Adrenal gland (tissue), 19 donors: ENCODE measurements at places on chromosomes 1 and 21. TPM values are rescaled to one million over a fixed set of nuclear protein-coding genes. Genes with fewer than 3 reads are reported as not detected.

DNA sequence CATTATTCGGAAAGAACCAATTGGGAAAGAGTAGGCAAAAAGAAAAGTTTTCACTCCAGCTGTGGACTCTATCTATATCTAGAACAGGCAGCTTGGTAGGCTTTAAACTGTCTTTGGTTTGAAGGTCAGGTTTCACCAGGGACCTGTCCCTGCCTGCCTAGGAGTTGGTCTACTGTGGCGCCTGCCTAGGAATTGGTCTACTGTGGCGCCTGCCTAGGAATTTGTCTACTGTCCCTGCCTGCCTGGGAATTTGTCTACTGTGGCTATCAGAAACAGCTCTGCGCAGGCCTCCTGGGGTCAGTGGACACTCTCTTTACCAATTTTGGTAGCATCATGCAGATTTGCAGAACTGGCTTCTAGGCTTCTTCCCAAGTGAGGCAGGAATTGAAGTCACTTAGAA is 13.8 kb downstream of the USP25 start:
- no peak overlapping the region for H3K4me3 ChIP-seq
- H3K27me3 ChIP-seq, result no peaks in the 10 kb centered on the region
- no peaks in the 10 kb centered on the region for H3K36me3 ChIP-seq
- H3K4me1 ChIP-seq, result peaks cover 10% of the 10 kb centered on the region

DNA sequence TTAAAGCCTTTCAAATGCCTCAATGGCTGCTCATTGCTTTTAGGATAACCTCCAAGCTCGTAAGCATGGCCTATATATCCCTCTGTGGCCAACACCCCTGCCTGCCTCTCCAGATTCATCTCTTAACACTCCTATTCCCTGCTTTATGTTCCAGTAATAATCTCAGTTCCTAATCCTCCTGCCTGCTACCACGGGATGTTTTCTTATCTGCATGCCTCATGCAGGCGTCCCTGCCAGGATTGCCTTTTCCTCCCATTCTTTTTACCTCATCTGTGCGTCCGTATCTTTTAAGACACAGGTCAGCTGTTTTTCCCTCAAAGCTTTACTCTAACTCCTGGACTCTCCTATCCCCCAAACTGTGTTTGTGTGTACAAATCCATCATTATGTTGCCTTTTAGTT is 36.1 kb downstream of the ZBTB40 start:
- H3K27ac ChIP-seq, result peak overlapping the region; percentile 1
- peaks cover 57% of the 10 kb centered on the region for H3K4me1 ChIP-seq
- peaks cover 10% of the 10 kb centered on the region for H3K36me3 ChIP-seq
- DNase-seq, result peak; percentile 41
- H3K27me3 ChIP-seq, result no peaks in the 10 kb centered on the region

DNA sequence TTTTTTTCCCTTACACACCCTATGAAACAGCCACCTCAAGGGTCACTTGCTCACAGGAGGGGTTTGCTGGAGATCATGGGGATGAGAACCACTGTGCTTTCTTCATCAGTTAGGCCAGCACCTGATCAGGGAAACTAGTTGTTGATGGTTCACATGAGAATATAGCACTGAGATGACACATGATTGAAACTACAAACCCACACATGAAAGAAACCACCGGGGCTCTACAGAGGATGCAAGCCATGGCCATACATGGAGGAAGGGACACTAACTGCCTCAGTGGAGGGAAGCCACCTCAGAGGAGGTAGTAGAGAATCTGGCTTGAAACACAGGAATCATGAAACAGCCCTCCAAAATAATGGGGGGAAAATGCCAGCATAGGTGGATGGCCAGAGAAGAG is 63.2 kb downstream of the PRKAB2 start:
- DNase-seq, result no peak
- no peak overlapping the region for H3K4me3 ChIP-seq
- H3K27me3 ChIP-seq, result peaks cover 5% of the 10 kb centered on the region
- H3K27ac ChIP-seq, result no peak overlapping the region
- no peaks in the 10 kb centered on the region for H3K4me1 ChIP-seq

DNA sequence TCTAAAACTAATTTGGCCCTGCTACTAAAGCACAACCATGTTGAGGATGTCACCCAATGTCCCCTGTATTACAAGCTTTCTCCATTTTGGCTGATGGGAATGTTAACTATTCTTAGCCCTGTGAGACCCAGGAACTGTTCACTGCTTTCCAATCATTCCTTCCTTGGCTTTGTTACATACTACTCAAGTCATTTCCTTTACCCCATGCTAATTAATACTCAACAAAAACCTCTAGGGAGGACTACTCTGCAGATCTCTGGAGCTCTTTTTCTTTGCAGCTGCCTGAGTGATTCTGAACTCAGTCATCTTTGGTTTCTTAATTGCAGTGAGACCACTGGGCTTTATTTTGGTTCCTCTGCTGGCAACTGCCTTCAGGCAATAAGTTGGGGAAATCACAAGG is 23.3 kb upstream of the RPE65 start:
- no peaks in the 10 kb centered on the region for H3K27me3 ChIP-seq
- no peaks in the 10 kb centered on the region for H3K4me1 ChIP-seq
- H3K36me3 ChIP-seq, result no peaks in the 10 kb centered on the region
- no peak for DNase-seq
- no peak overlapping the region for H3K27ac ChIP-seq
- no peak overlapping the region for H3K4me3 ChIP-seq

DNA sequence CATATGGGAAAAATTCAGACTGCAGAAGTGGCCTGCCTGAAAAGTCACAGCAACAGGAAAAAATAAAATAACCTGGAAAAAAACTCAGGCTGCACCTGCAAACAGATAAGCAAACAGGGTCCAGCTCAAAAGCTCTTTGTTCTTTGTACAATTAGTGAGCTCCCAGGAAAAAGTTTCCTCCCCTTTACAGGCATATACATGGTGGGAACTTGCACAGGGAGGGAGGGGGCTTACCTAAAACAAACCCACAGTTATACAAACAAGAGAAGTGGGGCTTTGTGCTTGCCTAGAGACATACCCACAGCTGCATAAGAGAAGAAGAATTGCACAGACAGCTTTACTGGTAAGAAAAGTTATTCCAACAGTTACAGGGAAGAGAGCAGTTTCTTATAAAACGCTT is 31.7 kb upstream of the COG2 start:
- DNase-seq, result no peak
- H3K36me3 ChIP-seq, result no peaks in the 10 kb centered on the region
- no peak overlapping the region for H3K4me3 ChIP-seq
- H3K27me3 ChIP-seq, result no peaks in the 10 kb centered on the region
- no peaks in the 10 kb centered on the region for H3K4me1 ChIP-seq

DNA sequence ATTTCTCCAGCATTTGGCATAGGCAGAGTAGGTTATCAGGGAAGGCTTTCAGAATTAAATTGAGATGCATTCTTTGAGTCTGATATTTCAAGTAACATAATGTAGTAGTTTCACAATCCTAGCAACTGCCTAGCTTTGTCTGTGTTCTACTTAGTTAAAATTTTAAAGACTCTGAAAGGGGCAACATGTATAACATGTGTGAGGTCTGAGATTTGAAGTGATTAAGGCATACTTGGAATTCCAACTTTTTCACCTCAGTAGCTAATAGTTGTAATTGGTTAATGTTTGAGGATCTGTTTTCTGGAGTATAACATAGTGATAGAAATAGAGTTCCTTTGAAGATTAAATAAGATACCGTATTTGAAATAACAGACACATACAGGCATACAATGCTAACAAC is 335.2 kb upstream of the BEND5 start:
- no peaks in the 10 kb centered on the region for H3K27me3 ChIP-seq
- H3K4me1 ChIP-seq, result no peaks in the 10 kb centered on the region
- H3K4me3 ChIP-seq, result no peak overlapping the region
- no peak for DNase-seq
- no peak overlapping the region for H3K27ac ChIP-seq

GRCh38 chr1:172870901-172871606 is 179.7 kb downstream of the TNFSF18 start:
- no peaks in the 10 kb centered on the region for H3K4me1 ChIP-seq
- no peak overlapping the region for H3K4me3 ChIP-seq
- DNase-seq, result no peak
- no peaks in the 10 kb centered on the region for H3K36me3 ChIP-seq

DNA sequence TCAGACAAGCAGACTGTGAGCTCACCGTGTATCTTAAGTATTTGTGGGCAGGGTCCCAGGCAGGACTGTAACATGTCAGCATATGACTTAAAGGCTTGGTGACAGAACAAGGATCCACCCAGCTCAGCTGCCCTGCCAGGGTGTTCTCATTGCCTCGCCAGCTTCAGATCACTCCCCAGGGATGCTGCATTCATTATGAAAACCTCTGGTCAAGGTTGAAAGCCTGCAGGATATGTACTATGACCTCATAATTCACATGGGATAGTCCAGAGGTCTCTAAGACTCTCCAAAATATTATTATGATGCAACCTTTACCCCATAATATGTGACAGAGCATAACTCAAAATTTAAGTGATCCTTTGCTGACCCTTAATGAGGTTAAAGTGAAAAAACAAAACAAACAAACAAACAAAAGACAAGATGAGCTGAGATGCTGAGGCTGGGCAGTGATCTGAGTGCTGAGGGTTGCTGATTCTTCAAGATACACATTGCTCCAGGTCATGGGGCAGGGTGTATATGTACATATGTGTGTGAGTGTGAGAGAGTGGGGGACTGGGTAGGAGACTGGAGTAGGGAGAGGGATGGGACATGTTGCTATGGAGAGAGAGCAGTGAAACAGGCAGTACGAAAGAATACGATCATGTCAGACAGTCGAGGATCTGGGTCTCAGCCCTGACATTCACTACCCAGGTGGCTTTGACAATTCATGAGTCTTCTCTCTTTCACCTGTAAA is 98.8 kb upstream of the DUSP10 start:
- no peak overlapping the region for H3K27ac ChIP-seq
- H3K4me1 ChIP-seq, result no peaks in the 10 kb centered on the region
- no peak for DNase-seq

DNA sequence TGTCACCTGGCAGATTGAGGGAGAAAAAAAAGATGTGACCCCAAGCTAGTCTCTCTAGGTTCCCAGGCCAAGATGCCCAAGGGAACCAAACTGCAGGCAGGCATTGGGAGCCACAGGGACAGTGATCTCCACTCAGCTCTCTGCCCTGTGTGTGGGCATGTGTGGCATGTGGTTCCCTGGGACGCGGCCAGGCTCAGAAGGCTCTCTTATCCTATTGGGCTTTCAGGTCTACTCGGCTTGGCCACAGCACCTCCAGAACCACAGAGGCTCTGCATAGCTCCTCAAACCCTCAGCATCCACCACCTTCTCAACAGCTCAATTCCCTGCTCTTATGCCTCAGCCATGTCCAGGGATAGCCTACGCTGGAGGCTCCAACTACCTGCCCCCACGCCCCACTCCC is 22.0 kb downstream of the IQGAP3 start:
- H3K4me1 ChIP-seq, result no peaks in the 10 kb centered on the region
- H3K36me3 ChIP-seq, result no peaks in the 10 kb centered on the region
- DNase-seq, result no peak
- H3K27me3 ChIP-seq, result no peaks in the 10 kb centered on the region

GRCh38 chr1:160116283-160117147 is 956 bp downstream of the ATP1A2 start:
- no peaks in the 10 kb centered on the region for H3K4me1 ChIP-seq
- no peak overlapping the region for H3K27ac ChIP-seq
- H3K4me3 ChIP-seq, result no peak overlapping the region
- H3K27me3 ChIP-seq, result no peaks in the 10 kb centered on the region
- DNase-seq, result no peak

DNA sequence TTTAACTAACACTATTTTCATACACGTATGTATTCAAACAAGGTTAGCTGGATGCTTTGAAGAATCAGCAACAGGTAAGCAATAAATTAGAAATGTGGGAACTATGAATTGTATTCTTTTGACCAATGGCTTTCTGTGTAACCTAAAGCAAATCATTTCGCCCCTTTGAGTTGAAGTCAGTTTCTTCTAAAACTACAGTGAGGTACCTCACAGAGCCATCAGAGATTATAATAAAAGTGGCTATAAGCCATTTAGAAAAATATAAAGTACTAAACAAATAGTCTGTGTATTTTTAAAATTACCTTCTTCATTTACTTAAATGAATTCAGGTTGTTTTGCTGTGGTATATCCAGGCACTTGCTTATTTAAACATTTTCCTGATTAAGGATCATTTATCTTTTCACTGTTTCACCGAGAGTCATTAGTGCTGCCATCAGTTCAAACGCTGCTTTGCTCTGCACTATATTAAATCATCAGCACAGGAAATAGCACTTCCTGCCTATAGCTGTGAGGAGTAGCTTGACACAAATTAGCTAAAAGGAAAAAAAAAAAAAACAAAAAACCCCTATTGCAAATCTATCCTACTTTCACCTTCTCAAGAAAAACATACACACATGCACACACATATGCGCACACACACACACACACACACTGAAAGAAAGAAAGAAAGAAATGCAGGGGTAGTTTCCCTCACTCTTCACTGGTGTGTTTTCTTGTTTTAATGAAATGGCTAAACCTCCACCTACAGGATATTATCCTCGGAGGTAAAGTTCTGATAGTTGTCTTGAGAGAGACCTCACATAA is 39.8 kb upstream of the C1orf105 start:
- H3K4me3 ChIP-seq, result no peak overlapping the region
- no peak for DNase-seq
- peaks cover 7% of the 10 kb centered on the region for H3K4me1 ChIP-seq
- H3K27me3 ChIP-seq, result no peaks in the 10 kb centered on the region
- H3K27ac ChIP-seq, result no peak overlapping the region

DNA sequence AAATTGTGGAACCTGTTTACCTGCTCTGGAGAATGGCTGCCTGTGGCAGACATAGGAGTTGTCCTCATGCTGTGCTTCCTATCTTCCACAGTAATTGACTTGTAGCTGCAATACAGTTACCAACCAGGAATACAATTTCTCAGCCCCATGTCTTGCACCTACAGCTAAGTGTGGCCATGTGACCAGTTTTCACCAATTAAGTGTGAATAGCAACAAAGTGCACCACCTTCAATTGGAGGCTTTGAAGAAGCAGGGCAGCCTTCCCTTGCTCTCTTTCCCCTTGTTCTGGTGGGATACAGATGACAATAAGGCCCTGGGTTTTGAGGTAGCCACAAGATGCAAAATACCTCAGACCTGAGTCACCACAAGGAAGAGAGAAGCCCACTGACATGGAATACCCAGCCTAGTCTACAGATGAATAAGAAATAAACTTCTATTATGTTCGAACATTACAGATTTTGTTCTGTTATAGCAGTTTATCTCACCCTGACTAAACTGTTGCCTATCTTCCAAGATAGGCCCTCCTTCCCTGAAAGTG is 70.2 kb upstream of the S1PR1 start:
- no peak for DNase-seq
- no peaks in the 10 kb centered on the region for H3K36me3 ChIP-seq
- H3K4me3 ChIP-seq, result no peak overlapping the region
- H3K4me1 ChIP-seq, result no peaks in the 10 kb centered on the region
- no peak overlapping the region for H3K27ac ChIP-seq

IL23R gene
- total RNA-seq, result 1.0 TPM

OXCT2 gene
- 1.1 TPM for total RNA-seq

PRMT6 gene
- total RNA-seq, result 15.8 TPM

SPRR2B gene
- total RNA-seq, result not detected

THEM5 gene
- not detected for total RNA-seq

AMY2A gene
- not detected for total RNA-seq
